NCI-H2081 treated with DMSO at 0.1 percent for 48 hours (cell line): ENCODE measurements at places on chromosomes 5 and 9.

DNA sequence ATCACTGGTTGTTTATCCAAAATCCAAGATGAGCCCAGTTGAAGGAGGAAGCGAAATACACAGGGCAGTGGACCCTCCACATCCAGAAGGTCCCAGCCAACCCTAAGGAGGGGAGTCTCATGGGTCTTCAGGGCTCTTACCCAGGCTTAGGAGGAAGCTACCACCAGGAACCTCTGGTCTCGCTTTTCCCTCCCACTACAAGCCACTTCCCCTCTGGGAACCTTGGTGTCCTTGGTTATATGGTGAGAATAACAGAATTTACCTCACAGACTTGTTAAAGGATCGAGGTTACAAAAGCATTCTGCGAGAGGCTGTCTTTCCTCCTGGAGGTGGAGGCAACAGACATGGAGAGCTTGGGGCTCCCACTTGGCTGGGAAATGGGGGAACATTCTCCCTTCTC, 3.4 kb downstream of the HIGD2A start:
- no peak for DNase-seq

DNA sequence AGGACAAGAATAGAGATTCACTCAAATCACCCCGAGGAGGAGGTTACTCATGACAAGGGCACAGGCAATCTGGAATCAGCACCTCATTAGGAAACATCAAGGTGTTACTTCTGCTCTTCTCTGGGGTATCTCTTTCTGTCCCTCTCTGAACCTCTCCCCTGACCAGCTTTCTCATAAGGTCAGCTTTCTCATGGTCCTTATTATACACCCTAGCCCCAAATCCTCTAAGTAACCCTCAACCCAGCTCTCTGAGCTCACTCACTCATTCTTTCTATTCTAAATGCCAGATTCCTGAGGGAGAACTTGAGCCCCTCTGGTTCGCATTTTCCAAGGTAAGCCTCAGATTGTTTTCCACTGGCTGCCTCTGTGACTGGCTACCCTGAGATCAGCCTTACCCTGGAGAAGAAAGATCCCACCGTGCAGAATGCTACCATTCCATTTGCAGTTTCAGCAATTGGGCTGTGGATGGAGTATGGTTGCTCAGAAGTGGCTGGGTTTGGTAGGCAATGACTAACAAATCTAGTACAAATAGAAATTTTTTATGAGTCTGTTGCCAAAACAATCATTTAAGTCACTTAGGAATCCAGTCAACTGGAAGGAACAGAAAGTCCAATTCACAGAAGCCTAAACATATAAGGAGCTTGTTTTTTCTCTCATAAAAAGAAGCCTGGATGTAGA, 9.0 kb upstream of the TIMD4 start:
- no peak for DNase-seq

DNA sequence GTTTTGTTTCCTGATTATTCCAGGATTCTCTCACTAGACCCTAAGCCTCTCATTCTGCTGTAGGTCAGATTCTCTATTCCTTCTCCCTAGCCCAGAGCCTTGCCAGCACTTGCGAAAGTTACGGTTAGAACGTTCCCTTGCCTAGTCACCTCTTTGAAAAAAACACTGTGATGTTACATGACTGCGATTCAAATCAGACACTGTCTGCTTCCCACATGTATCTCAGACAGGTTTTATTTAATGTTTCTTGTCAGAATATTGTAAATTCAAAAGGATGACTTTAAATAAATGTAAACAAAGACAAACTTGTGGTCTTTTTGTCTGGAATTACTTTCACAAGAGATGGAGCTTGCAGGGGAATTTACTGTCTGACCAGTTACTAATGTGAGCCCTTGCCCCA, 116.5 kb upstream of the OTULINL start:
- no peak for DNase-seq

DNA sequence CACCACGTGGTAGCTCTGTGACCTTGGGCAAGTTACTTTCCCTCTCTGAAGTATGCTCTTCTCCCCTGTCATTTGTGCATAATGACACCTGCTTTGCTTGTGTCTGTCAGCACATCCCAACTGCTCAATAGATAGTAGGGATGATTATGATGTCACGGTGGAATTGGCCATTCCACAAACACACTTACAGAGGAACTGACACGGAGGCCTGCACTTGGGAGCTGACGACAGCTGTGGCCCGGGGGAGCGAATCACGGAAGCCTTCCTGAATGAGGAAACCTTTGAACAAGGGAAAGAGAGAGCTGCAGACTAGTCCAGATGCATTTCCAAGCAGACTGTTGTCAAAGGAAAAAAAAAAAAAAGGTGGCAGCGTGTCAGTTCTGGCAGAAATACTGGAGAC, 21.0 kb downstream of the TLX3 start:
- DNase-seq, result no peak

- no peak for DNase-seq
Observed at GRCh38 chr5:106159616-106160015, 1511.1 kb downstream of the EFNA5 start.

DNA sequence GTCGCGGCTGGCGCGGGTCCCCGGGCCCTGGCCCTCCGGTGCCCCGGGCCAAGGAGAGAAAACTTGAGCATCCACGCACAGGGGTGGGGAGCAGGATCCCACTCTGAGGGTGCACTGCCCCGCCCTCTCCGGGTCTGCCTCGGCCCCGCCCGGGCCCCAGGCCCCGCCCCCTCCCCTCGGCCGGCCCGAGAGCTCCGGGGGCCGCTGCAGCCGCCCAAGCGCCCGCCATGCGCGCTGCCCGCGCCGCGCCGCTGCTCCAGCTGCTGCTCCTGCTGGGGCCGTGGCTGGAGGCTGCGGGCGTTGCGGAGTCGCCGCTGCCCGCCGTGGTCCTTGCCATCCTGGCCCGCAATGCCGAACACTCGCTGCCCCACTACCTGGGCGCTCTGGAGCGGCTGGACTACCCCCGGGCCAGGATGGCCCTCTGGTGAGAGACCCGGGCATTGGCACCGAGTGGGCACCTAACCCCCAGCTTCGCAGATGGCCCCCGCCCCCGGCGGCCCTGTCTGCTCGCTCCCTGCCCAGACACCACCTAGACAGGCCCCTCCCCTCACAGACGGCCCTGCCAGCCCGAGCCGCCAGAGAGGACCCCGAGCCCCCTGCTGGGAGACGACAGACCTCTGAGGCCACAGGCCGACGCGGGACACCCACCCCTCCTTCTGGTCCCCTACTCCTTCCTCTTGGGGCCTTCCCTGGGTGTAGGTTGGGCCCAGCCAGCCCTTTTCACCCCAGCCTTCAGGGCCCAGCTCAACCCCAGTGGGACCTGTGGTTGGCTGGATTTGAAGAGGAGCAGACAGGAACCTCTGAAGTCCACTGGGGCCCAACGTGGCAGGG, at the start of gene CERCAM:
Gene CERCAM (plus strand): TSS at position 207 of the 831 bp plus-strand sequence. CDS start 21 bp downstream, at position 228.
- DNase-seq, result no peak

- no peak for DNase-seq
Observed at GRCh38 chr5:159912033-159912800, 4.1 kb upstream of the ADRA1B start.

DNA sequence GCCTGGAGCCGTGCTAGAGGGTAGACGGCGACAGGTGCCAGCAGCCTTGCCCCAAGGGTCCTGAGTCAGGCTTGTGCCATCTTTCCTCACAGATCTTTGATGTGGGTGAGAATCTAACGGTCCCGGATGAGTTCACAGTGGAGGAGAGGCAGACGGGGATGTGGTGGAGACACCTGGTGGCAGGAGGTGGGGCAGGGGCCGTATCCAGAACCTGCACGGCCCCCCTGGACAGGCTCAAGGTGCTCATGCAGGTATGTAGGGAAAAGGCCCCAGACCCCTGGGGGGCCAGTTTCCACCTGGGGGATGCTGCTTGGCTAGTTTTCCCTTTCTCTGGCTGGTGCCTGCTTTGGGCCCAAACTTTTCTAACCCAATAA, 24.0 kb downstream of the PTGES2 start:
- no peak for DNase-seq

DNA sequence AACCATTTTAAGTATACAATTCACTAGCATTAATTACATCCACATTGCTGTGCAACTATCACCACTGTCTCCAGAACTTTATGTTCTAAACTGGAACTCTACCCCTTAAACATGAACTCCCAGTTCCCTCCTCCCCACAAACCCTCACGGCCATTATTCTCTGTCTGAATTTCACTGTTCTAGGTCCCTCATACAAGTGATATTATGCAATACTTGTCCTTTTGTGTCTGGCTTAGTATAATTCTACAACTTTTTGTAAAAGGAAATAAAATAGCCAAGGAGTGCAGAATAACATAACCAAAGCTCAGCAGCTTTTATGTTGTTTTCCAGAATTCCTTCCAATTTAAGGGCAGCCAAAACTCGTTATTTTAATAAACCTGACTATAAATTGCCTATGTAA, 53.2 kb downstream of the NAA35 start:
- DNase-seq, result no peak

DNA sequence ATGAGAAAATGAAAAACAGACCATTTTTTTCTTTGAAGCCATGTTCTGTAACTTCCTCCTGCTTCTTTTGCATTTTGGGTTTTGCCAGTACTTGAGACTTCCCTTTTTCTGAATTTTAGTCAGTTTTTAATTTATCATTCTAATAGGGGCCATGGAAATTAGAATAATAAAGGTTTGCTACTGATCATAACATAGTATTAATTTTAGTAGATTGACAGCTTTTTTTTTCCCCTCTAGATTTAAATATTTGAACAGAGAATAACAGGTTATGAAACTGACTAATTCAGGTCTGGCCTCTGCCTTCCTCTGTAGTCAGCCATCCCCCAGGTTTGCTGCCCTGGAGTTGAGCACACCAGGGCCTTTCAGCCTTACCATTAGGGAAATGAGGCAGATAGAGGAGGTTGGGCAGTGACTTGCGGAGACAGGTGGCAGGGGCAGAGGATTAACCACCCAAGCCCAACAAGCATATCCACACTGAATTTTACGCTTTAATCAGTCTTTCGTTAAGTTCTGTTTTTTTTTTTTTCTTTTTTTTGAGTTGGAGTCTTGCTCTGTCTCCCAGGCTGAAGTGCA, 80.1 kb upstream of the TNFAIP8 start:
- DNase-seq, result no peak

GRCh38 chr5:66343370-66344071, 199.4 kb downstream of the SREK1 start:
- DNase-seq, result no peak

GRCh38 chr5:142095651-142096330, 12.8 kb upstream of the NDFIP1 start:
- DNase-seq, result no peak

- DNase-seq, result no peak
Observed at GRCh38 chr5:9265441-9266287, 280.2 kb downstream of the SEMA5A start.

DNA sequence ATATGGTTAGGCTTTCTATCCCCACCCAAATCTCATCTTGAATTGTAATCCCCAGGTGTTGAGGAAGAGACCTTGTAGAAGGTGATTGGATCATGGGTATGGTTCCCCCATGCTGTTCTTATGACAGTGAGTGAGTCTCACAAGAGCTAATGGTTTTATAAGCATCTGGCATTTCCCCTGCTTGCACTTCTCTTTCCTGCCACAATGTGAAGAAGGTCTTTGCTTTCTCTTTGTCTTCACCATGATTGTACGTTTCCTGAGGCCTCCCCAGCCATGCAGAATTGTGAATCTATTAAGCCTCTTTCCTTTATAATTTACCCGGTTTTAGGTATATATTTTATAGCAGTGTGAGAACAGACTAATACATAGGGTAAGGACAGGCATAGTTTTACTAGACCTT, 334.5 kb downstream of the TLR4 start:
- DNase-seq, result no peak

DNA sequence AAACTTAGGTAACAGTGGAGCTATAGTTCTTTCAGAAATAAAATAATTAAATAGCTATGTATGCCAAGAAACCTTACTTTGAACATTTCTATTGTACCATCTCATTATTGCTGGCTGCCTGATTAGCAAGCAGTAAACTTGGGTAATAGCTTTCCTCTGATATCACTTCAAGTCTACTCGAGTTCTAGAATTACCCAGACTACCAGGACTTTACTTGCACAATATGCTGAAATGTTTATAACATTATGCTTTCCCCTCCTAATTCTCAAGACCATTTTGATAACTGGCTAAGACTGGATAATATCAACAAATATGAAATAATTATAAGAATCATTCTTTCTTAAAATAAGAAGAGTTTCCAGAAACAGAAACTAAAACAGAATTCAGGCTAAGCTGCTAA, 512.6 kb downstream of the RAB3C start:
- no peak for DNase-seq

- DNase-seq, result no peak
Observed at GRCh38 chr5:122447072-122447471, 135.0 kb downstream of the SNCAIP start.

GRCh38 chr5:154513669-154514084, 35.6 kb upstream of the HAND1 start:
- DNase-seq, result no peak

- no peak for DNase-seq
Observed at GRCh38 chr5:74503-75109, 17.4 kb upstream of the PLEKHG4B start.

- no peak for DNase-seq
Observed at GRCh38 chr9:137918331-137919094, 40.9 kb downstream of the CACNA1B start.

DNA sequence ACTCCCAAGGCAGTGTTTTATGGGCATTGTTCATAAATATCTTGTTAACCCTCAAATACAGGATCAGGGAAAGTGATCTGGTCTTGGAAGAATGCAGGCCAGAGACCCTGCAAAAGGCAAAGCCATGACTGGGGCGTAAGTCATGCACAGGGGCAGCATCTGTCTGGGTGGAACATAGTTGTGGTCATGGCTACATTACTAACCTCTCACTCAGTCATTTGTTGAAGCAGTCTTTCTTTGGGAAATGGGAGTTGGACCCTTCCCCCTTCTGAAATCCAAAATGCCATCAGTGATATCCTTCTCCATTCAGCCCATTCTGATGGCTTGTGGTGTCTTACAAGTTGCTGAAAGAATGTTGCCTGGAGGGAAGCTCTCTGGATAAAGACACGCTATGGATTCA, 68.1 kb downstream of the GDNF start:
- no peak for DNase-seq

- no peak for DNase-seq
Observed at GRCh38 chr9:32399110-32399815, 14.8 kb downstream of the ACO1 start.

- DNase-seq, result no peak
Observed at GRCh38 chr9:111842313-111842712, 47.6 kb upstream of the SHOC1 start.

- no peak for DNase-seq
Observed at GRCh38 chr5:40390281-40391149, 289.2 kb upstream of the PTGER4 start.

- no peak for DNase-seq
Observed at GRCh38 chr9:129547869-129548570, 72.9 kb downstream of the C9orf50 start.

DNA sequence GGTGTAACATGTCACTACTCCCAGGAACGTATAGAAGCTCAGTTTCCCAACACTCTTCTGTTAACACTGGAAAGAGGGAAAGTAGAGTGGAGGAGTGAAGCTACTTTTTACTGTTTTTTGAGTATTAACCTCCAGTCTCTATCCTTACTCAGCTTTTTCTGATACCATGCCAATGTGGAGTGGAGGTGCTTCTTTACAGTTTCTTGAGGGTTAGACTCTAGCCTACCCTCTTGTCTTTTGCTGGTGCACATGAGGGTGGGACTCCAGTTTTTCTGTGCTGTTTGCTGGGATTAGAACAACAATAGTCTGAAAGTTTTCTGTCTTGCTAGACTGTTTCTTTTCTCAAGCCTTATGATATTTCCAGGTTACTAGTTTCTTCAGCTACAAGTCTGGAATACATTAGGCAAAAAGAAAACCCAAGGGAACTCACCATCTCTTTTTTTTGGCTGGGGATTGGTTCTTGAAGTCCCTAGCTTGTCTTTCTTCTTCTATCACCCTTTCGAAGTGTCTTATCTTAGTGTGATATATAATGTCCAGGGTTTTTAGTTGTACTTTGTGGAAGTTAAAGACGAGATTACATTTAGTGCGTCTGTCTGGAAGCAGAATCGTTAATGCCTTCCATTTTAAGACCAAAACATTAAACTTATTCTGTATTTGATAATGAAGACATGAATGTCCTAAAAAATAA, 35.9 kb downstream of the PRR16 start:
- no peak for DNase-seq
